ENCODE measurements at places on chromosomes 16 and 17.

DNA sequence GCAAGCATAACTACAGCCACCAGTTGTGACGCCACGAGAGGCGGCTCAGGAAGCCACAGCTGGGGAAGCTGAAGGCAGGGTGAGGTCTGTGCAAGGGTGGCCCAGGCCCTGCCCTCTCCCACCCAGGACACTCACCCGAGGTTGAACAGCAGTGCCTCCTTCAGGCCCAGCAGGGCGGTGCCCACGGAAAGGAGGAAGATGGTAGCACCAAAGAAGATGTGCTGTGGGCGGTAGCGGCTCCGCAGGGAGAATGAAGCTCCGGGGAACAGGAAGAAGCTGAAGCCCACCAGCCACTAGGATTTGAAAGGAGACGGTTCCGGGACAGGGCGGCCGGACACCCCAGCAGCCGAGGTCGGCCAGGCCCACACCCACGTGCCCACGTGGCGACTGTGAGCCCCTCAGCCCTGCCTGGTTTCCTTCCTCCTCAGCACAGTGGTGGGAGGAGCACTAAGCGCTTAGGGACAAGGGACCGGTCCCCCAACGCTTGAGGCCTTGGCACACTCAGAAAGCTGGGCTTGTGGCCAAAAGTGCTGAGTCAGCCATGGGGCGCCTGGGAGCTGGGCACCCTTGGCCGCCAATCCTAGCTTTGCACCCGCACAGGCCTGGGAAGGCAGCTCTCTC is 11.0 kb downstream of the CYB561 start:
- peak; percentile 29 for DNase-seq

DNA sequence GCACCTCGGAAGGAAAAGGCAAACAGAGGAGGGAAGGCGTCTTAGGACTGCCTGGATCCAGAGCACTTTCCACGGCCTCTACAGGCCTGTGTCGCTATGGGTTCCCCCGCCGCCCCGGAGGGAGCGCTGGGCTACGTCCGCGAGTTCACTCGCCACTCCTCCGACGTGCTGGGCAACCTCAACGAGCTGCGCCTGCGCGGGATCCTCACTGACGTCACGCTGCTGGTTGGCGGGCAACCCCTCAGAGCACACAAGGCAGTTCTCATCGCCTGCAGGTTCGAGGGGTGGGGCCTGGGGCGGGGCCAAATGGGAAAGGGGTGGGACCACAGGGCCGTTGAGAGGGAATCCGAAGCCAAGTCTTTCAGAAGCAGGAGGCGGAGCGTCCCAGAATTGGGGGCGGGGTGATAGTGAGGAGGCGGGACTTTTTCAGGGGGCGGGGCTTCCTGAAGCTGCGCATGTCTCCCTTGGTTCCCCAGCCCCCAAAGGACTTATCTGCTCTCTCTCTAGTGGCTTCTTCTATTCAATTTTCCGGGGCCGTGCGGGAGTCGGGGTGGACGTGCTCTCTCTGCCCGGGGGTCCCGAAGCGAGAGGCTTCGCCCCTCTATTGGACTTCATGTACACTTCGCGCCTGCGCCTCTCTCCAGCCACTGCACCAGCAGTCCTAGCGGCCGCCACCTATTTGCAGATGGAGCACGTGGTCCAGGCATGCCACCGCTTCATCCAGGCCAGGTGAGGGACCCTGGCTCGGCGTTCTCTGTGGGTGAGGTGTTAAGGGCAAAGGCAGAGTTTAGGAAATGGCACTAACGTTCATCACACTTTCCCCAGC is 939 bp downstream of the BCL6B start:
- DNase-seq = peak; percentile 96

- no peak for DNase-seq
Measured at GRCh38 chr16:87598431-87598830, 3.9 kb upstream of the JPH3 start.

- peak; percentile 66 for DNase-seq
Measured at GRCh38 chr17:63946440-63947363, 14.6 kb upstream of the CD79B start.

GRCh38 chr17:82332669-82333278 is 792 bp downstream of the SECTM1 start:
- DNase-seq = peak; percentile 36

DNA sequence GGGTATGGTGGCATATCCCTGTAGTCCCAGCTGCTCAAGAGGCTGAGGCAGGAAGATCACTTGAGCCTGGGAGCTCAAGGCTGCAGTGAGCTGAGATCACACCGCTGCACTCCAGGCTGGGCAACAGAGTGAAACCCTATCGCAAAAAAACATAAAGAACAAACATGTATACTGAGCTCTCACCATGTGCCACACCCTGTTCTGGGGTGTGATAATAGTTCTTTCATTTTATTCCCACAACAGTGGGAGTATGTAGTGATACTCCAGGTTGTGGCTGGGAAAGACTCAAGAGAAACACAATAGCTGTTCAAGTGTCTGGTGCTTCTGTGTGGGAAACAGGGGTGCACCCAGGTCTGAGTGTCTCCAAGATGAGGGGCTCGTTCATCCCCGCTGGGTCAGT is 90.7 kb downstream of the SOCS1 start:
- no peak for DNase-seq

DNA sequence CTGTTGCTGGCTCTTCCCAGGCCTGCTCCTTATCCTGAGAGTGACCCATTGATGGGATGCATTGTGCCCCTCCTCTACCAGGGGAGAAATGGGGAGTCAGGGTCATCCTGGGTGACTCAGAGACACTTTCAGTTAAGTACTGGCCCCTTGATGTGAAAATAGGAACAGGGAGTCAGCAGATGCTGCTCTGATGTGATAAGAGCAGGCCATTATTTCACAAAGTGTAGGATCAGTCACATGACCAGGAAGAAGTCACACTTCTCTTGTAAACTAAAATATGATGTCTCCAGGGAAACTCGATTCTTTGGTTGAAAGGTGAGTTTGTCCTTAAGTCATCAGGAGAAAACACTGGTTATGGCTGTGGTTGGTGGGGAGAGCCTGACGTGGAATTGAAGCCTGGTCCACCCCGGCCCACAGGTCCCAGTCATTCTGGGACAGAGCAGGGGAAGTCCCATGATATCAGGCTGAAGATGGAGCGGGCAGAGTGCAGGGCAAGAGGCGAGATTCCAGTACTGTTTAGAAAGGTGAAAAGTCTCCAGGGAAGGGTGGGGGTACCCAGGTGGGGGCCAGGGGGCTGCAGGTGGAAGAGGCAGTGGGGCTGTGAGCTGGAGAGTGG is 88.6 kb upstream of the NLRP1 start:
- DNase-seq = no peak

DNA sequence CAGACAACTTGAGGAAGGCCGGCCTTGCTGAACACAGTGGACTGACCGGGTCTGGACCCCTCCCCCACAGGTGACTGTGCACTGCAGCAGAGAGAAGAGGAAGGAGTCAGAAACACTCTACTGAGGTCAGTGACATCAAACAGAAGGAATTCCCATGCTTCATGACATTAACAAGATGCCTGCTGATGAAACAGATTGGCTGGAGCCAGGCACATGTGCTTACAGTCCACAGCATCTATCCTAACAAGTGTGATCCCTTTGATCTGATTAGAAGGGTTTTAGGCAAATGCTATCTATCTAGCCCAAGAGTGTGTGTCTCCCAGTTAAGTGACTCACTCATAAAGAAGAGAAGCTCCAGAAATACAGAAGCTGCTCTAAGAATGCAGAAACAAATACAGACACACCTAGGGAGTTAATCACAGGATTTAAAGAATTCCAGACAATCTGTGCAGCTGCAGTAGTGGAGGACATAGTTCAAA is 90.2 kb downstream of the SYCE1L start:
- no peak for DNase-seq

- DNase-seq = no peak
Measured at GRCh38 chr16:26195225-26195624, 503.5 kb downstream of the HS3ST4 start.

GRCh38 chr17:9676084-9676483 is 30.8 kb downstream of the USP43 start:
- DNase-seq = no peak

DNA sequence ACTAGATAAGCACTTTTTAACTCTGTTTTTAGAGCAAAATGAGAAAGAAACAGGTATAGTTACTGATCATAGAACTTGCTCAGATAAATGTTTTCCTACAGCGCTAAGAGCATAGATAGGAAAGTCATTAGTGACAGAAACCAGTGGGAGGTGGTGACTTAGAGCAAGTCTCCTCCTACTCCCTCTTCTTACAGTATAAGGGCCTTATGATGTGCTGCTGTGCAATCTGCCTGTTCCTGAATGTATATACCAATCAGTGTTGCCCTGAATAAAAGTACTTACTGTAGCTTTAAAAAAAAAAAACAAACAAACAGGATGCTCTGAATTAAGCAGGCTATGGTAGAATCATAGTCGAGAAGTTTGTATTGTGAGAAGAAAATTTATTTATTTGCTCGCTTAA is 23.3 kb upstream of the RASL10B start:
- no peak for DNase-seq

DNA sequence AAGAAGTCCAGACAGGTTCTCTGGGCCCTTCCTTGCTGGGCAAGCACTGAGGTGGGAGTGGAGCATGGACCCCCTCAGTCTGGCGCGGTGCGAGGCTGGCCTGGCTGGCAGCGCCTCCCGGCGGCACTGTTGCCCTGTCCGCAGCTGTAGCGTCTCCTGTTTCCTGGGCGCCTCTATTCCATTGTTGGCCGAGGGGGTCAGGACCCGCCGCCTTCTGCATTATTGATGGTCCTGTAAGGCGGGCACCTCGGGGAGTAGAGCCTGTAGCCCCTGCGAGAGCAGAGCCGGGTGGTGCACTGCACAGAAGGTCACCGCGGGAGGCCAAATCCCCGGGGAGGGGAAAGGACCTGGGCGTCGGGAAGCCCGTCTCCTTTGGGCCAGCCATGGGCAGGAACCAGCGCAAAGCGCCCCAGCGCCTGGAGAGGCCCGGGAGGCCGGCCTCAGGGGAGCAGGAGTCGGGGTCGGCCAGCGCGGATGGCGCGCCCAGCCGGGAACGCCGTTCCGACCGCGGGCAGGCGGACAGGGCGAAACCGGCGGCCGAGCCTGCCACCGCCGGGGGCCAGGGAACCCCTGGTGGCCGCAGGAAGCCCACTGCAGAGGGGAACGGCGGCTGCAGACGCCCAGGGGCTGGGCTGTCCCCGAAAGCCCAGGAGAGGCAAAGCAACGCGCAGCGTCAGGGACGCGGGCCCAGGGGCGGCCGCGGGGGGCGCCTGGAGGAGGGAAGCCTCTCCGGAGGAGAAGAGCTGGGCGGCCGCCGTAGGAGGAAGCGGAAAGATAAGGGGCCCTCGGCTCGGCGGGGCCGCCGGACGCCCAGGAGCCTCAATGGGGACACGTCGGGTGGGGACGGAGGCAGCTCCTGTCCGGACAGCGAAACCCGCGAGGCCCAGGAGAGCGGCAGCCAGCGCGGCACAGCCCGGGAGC is at the start of gene MYO15B:
Gene MYO15B, plus strand, starts transcription at position 126 of the 921 bp plus-strand sequence. Its CDS starts 258 bp downstream, at position 384.
- DNase-seq = peak; percentile 41

- no peak for DNase-seq
Measured at GRCh38 chr17:29069526-29070041, 26.6 kb downstream of the PIPOX start.

- no peak for DNase-seq
Measured at GRCh38 chr16:66522816-66523590, 26.9 kb downstream of the TK2 start.

- DNase-seq = no peak
Measured at GRCh38 chr16:80938004-80938878, 68.4 kb downstream of the CMC2 start.

DNA sequence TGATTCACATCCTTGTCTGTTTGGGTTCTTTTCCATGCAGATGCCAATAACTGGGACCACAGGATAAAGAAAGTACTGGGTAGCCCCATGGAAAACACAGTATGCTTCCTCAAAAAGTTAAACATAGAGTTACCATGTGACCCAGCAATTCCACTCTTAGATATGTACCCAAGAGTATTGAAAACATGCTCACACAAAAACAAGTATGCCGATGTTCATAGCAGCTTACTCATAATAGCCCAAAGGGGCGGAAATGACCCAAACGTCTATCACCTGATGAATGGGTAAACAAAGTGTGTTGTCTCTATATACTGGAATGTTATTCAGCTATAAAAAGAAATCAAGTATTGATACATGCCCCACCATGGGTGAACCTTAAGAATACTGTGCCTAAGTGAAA is 55.4 kb downstream of the CYB5B start:
- DNase-seq = no peak

DNA sequence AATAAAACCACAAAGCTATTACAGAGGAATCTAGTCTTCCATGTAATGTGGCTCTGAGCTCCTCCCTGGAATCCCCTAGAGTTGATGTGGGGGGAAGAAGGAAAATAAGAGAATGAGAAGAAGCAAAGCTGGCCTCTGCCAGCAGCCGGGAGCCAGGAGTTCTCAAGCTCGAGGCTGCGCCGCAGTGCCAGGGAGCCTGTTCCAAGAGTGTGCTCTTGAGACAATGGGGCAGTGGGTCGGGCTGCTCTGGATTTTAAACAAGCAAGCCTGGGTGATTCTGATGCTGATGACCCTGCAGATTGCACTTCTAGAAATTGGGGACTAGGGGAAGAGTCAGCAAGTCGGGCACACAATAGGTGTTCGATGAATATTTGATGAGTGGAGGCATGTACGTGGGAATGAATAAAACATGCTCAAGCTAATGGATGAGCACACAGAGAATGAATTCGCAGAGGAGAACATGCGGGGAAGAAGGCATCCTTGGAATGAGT is 119.9 kb downstream of the CMIP start:
- no peak for DNase-seq

- DNase-seq = no peak
Measured at GRCh38 chr17:16406742-16407674, 8.4 kb upstream of the TRPV2 start.

DNA sequence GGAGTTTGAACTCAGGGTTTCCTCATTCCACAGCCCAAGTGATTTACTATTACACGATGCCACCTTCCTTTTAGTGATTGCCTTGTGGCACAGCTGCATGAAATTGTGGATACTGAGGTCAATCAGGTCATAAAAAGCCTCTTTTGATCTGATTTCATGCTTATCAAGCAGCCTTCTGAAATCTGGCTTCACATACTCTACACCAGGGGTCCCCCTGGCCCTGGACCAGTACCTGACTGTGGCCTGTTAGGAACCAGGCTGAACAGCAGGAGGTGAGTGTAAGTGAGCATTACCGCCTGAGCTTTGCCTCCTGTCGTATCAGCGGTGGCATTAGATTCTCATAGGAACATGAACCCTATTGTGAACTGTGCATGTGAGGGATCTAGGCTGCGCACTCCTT is 13.8 kb downstream of the SLFN5 start:
- no peak for DNase-seq
